ENCODE measurements at places on chromosomes 16 and 17.

DNA sequence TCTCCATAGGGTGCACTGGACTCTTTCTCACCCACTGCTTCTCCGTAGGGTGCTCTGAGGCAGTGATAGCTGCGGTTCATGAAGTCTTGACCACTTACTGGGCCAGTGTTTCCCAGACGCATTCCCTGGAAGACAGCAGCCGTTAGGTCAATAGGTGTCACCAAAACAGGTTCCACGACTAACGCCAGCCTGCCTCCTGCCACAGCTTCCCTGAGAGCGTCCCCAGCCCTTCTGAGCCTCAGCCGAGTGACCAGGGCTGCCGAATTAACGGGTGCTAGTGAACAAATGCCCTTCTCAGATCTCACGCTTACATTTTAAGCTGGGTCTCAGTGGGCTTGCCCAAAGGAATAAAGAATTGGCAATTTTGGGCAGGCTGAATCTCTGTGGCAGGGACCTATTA, 188.7 kb upstream of the TNRC6C start:
- no peak for DNase-seq

GRCh38 chr16:21645261-21645721, 7.1 kb downstream of the IGSF6 start:
- DNase-seq, result no peak

- DNase-seq, result no peak
Observed at GRCh38 chr17:33494151-33494550, 201.1 kb upstream of the ASIC2 start.

DNA sequence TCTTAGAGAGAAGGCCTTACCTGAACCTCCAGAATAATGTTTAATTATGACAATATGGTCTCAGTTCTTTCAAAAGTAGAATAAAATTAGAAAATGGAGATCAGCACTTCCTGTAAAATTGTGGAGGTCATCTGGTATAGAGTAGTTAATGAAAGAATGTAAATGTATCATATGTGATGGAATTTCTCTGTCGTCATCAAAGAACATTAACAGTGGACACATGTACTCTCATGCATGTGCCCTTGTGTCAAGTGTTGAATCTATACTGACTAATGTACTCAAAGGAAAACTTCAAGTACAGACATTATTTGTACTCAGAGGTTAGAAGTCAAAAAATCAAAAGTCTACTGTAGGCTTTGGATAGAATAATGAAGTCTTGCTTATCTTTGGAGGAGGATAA, 129.2 kb upstream of the MYOCD start:
- DNase-seq, result no peak

DNA sequence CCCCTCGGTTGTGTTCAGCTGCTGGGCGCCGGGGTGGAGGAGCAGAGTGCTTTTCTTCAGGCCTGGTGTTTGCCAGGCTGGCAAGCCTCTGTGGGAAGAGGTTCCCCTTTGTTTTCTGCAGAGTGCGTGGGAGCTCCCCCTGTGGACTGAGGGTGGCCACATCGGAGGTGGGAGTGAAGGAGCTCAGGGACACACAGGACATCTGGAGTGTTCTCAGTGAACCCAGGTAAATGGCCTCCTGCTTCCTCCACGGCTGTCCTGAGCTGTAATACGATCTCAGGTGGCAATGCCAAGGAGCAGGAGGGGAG, 39.2 kb upstream of the IRF8 start:
- no peak for DNase-seq

DNA sequence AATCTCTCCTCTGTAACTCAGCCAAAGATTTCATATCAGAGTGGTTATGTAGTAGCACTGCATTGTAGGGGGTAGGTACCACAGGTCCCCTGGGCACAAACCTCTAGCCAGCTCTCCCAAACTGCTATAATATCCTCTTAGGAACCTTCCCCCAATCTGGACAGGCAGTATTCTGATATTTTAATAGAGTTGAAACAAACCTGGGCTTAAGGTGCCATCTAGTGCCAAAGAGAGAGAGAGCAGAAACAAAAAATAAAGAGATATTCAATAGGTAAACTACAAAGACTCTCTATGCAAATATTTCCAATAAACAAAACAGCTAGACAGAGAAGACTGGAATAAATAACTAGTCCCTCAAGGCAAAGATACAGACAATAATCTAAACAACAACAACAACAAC, 1070.0 kb downstream of the CDH11 start:
- no peak for DNase-seq

GRCh38 chr16:58062821-58063220, 37.3 kb downstream of the MMP15 start:
- no peak for DNase-seq

DNA sequence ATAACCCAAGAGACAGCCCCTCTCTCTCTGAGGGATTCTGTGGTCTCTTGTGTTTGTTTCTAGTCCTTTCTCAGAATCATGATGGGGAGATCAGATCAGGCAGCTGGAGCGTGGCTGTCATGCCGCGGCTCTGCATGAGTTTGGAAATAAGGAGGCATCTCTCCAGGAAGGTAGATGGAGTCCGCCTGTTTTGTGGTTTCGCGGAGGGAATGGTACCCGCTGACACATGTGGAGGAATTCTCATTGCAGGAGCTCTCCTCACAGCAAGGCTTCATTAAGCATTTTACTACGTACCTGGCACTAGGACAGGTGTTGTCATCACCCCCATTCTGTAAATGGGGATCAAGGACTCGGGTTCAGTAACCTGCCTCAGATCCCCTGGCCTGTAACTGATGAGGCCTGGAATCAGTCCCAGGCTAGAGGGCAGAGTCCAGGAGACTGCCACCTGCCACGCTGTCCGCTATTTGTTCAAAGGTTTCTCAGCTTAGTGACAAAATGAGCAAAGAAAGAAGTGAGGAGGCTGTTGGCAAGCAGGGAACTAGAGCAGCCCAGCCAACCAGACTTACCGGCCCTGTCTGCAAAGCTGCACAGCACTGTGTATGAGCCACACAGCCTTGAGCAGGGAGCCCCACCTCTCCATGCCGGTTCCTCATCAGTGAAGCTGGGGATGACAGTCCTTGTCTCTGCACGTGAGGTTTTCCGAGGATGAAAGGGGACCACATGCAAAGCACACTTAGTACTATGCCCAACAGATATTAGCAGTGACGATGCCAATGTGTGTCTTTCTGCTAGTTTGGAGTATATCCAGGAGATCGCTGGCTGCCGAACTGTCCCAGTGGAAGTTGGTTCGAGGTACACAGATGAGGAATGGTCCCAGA, 11.0 kb downstream of the KDM8 start:
- no peak for DNase-seq

- no peak for DNase-seq
Observed at GRCh38 chr17:42045719-42046118, 4.7 kb downstream of the C17orf113 start.

DNA sequence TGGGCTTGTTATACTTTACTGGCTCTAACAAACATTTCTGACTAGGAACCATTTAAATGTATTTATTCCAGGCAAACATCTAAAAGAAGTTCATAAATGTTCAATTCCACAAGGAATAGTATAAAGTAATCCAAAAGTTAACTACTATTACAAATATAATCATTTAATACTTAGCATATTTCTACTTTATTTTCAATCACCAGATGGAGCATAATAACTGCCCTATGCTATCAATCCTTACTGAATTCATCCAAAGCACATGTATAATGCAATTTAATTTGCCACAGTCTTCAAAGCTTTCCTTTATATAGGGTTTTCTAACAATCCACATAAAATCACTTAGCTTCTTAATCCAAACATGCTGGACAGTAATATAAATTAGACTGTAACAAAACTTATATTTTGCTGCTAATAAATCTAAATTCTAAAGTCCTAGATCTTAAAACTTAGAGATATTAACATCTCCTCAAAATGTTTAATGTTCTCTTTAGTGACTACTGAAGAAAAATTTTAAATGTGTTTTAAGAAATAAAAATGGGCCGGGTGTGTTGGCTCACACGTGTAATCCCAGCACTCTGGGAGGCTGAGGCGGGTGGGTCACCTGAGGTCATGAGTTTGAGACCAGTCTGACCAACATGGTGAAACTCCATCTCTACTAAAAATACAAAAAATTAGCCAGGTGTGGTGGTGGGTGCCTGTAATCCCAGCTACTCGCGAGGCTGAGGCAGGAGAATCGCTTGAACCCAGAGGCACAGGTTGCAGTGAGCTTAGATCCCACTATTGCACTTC, 5.9 kb downstream of the MEIOB start:
- DNase-seq, result no peak

DNA sequence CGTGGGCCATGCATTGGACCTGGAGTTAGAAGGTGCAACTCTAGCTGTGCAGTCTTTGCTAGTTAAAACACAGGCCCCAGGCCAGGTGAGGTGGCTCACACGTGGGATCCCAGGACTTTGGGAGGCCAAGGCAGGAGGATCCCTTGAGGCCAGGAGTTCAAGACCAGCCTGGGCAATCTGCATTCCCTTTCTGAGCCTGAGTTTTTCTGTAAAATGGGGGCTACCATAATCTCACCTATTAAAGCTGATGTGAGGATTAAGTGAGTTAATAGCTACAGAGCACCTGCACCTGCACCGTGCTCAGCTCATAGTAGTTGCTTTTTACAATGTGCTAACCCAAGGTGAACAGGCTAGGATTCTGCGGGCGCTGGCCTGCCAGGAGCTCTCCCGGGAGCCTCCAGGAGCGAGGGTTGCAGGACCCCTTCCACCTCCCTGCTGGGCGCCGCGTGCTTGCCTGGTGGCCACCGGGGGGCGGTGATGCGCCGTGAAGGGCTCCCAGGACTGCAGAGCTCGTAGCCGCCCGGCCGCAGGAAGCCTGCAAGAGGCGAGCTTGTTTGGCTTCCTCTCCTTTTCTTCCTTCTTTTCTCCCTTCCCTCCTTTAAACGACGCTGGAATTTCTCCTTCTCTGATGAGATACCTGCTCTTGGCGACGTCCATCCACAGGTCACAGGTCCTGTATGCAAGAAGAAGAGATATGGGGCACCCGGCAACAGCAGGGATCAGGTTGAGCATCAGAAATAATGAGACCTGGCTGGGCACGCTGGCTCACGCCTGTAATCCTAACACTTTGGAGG, 51.3 kb downstream of the ZFP90 start:
- DNase-seq, result peak; percentile 85

GRCh38 chr16:9840761-9841665, 341.2 kb downstream of the GRIN2A start:
- no peak for DNase-seq

- no peak for DNase-seq
Observed at GRCh38 chr16:65688301-65688700, 566.4 kb upstream of the CDH11 start.

- DNase-seq, result peak; percentile 98
Observed at GRCh38 chr17:76397687-76398522, 13.5 kb downstream of the SPHK1 start.
